ENCODE measurements at places on chromosomes 16 and 17.

- DNase-seq, result no peak
These were observed 211.5 kb downstream of the SOX9 start for GRCh38 chr17:72332367-72332766.

- no peak for DNase-seq
These were observed 2.8 kb downstream of the MAPK8IP3 start for GRCh38 chr16:1708768-1709180.

DNA sequence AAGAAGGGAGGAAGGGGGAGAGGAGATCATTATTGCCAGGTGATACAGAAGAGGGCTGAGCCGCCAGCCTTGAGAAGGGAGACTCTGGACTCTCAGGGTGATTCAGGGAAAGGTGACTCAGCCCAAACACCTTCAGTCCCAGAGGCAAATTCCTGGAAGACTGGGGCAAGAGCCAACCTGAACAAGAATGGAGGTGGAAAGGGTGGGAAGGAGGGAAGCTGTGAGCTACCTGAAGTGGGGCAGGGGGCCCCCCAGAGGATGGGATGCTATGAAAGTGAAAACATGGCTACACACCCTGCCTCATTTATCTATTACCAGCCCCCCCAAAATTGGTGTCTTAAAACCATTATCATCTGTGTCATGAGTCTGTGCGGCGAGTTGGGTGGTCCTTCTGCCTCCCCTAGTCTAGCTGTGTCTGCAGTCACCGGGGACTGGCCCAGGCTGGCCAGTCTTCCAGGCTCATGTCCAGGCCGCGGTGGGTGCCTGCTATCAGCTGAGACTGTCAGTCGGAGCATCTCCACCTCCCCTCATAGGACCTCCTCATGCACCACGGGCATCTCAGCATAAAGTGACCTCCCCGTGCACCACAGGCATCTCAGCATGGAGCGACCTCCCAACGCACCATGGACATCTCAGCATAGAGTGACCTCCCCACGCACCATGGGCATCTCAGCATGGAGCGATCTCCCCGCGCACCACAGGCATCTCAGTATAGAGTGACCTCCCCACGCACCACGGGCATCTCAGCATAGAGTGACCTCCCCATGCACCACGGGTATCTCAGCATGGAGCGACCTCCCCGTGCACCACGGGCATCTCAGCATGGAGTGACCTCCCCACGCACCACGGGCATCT lies 3.2 kb upstream of the SLC47A2 start:
- no peak for DNase-seq

GRCh38 chr17:4863321-4863720 lies 30.2 kb downstream of the MINK1 start:
- no peak for DNase-seq

- peak; percentile 29 for DNase-seq
These were observed 68.4 kb downstream of the CMC2 start for GRCh38 chr16:80938004-80938878.

DNA sequence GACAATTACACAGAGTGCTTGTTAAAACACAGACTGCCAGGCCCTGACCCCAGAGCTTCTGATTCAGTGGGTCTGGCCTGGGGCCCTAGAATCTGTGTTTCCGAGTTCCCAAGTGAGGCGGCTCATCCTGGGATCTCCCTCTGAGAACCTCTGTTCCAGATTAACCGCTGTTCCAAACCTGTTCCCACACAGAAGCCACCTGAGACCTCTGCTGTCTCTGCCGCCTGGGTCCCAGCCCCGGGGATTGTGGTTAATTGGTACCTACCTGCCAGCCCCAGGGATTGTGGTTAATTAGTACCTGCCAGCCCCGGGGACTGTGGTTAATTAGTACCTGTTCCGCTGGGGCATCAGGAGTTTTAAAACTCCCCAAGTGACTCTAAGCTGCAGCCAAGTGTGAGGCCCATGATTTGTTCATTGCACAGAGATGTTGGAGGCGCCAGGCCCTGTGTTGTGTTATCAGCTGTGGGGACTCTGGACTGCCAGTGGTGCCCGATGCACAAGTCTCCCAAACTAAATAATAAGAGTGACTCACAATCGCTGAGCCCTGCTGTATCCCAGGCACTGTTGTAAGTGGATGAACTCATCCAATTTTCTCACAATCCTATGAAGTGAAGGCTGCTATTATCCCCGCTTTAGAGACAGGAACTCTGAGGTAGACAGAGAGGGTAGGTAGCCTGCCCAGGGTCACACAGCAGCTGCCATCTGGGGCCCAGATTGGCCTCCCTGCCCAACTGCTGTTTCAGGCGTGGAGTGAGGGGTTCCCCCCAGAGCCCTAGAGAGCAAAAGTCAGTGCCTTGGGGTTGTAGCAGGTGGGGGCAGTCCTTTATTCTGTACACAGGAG lies 219.7 kb downstream of the IRF8 start:
- DNase-seq, result no peak

DNA sequence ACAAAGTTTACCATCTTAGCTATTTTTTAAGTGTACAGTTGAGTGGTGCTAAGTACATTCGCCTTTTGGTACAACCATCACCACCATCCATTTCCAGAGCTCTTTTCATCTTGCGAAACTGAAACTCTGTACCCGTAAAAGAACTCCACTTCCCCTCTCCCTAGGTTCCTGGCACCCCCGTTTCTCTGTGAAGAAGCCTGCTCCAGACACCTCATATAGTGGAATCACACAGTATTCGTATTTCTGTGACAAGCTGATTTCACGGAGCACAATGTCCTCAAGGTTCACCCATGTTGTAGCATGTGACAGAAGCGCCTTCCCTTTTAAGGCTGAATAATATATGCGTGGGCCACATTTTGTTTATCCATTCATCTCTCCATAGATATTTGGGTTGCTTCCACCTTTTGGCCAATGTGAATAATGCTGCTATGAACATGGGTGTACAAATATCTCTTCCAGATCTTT lies 54.2 kb upstream of the MAP3K14 start:
- DNase-seq, result peak; percentile 27

DNA sequence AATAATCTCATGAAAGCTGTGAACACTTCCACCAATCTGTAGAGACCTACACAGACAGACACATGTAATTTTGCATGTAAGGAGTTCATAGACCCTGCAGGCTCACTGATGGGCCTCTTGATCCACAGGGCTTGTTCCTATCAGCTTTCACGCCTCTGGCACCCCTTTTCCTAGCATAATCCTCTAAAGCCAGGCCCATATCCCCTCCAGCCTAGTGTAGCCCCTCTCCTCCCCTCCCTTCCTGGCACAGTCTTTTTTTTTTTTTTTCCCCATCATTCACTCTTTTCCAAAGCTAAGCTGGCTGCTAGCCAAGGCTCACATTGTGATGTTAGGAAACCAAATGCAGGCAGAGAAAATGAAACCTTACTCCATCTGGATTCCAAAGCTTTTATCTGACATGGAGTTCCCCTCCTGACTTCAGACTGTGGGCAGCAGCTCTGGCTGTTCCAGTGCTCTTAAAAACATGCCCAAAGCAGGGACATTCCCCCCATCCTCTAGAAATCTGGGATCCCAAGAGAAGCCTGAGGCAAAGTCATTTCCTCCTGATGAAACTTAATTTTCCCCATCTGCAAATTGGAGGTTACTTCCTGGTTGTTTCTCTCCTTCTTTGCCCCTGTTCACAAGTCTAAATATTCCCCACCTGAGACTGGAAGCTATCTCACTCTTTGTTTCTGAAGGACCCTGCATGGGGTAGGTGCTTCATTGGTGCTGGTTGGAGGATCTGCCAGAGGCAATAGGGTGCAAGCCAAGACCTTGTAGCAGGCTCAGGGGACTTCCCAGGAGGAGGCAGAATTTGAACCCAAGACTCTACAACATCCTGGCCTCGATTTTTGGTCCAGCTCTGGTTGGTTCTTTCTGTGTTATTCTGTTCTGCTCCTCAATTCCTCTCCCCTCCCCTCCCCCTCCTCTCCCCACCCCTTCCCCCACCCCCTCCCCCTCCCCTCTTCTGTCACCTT lies 9.9 kb upstream of the CCL5 start:
- DNase-seq, result no peak

GRCh38 chr17:49589577-49589927 lies 13.9 kb downstream of the NXPH3 start:
- DNase-seq, result no peak

DNA sequence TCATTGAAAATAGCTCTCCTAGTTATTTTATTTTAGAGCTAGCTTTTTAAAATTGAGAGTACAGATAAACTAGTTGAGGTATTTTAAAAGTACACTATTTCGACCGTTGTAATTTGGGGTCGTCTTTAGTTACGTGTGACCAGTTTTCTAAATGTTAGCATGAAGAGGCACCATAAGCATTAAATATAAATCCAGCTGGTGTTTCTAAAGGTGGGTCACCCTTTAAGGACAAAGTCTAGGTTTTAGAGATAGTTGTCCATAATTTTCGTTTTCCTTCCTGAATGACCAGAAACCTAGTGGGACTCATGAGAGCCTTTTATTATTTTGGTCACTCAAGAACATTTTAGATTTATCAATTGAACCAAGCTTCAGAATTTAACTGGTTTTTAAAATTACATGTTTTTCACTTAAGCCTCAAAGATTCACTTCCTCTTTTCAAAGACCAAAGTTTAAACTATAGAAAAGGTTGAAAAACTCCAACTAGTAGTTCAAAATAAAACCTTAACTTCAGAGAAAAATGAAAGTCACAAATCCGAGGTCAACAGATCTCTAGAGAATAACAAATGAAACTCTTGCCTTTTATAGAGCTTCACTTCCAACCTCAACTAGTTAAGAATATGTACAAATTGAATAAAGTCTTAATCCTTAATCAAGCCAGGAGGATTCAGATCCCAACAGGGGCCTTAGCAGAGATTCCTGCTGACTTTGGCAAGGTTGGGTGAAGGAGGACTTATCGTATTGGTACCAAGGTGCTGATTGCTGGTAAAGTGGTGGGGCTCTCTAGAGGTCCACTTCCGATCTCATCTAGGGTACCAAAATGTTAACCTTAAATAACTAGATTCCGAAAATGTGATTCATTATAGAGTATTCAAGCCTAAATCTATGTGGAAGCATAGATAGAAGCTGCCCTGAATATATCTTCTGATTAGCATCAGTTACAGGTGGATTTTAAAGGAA lies 32.5 kb downstream of the PHKB start:
- DNase-seq, result no peak

GRCh38 chr16:80614908-80615671 lies 74.3 kb downstream of the DYNLRB2 start:
- peak; percentile 84 for DNase-seq

- no peak for DNase-seq
These were observed 199.3 kb upstream of the CHMP6 start for GRCh38 chr17:80792373-80792781.

GRCh38 chr17:79546386-79546785 lies 64.5 kb downstream of the RBFOX3 start:
- DNase-seq, result no peak
